ENCODE measurements at places on chromosomes 1 and 21.
A peak's percentile ranks its signal among the peaks of the same experiment; 100 is the strongest.

- no peak for DNase-seq
Measured at GRCh38 chr21:32545948-32546441, 39.3 kb downstream of the TCP10L start.

- no peak for DNase-seq
Measured at GRCh38 chr1:47432071-47433036, 5.5 kb upstream of the FOXD2 start.

- no peak for DNase-seq
Measured at GRCh38 chr1:147243841-147244240, 1.4 kb downstream of the CHD1L start.

DNA sequence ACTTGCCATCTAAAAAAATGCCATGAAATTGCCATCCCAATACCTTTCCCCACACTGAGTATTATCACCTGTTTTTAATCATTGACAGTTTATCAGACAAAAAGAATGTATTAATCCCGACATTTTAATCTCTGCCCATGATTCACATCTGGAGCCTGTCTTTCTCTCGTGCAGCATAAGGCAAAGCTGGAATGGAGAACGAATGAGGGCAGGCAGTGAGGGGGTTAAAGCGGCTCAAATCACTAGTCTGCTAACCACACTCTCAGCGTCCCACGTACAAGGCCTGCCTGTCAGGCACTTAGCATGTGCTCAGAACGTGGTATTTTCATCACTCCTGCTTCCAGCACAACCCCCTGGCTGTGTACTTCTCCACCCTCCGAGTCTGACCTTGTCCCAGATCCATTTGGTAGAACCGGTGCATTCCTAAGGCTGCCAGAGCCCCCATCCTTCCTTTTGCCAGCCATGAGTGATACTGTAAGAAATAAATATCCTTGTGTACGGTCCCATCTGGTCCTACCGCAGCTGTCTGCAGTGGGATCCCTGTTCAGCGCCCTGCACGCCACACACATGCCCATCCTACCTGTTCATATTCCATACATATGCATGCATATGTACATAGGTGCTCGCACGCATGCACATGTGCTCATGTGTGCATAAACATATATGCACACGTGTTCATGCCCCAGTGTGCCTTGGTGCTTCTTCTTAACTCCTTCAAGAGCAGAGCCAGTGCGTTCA, 34.6 kb upstream of the FHAD1 start:
- DNase-seq = no peak

GRCh38 chr1:23558140-23558871, 995 bp downstream of the ID3 start:
- peak; percentile 80 for DNase-seq

All from COR-L47 (cell line).